ENCODE measurements at places on chromosomes 6 and 20.

- peak; percentile 34 for DNase-seq
Observed at GRCh38 chr20:58389324-58389967, 417 bp downstream of the VAPB start.

DNA sequence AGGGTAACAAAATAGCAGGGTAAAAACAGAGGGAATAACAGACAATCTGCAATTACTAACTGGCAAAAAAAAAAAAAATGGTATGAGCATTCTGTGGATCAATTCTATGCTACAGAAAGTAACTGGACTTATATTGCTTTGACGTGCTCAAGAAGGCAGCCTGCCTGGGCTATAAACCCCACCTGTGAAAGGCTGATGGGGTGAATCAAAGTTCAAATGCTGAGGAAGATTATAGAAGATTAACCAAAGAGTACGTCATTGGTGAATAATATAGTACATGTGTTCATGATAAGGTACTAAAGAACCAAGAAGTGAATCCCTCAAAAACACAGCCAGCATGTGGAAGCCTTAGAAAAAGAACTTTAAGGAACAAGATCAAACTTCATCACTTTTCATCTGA lies 441.9 kb upstream of the PTCHD4 start:
- DNase-seq = no peak

DNA sequence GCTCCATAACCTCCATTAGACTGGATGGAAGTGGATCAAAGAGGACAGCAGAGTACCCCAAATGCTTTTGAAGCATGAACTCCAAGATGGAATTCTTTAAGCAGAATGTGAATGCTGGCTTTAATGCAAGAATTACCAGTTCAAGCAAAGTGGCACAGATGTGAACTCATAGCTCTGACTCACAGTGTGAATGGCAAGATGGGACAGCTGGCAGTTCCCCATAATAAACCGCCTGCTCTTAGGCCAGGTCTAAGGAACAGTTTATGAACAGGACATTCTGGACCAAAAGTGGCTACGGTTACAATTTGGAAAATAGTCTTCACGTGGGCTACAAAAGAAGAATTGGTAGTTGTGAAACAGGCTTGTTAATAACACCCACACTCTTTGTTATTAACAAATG lies 76.5 kb downstream of the SPTLC3 start:
- DNase-seq = no peak

DNA sequence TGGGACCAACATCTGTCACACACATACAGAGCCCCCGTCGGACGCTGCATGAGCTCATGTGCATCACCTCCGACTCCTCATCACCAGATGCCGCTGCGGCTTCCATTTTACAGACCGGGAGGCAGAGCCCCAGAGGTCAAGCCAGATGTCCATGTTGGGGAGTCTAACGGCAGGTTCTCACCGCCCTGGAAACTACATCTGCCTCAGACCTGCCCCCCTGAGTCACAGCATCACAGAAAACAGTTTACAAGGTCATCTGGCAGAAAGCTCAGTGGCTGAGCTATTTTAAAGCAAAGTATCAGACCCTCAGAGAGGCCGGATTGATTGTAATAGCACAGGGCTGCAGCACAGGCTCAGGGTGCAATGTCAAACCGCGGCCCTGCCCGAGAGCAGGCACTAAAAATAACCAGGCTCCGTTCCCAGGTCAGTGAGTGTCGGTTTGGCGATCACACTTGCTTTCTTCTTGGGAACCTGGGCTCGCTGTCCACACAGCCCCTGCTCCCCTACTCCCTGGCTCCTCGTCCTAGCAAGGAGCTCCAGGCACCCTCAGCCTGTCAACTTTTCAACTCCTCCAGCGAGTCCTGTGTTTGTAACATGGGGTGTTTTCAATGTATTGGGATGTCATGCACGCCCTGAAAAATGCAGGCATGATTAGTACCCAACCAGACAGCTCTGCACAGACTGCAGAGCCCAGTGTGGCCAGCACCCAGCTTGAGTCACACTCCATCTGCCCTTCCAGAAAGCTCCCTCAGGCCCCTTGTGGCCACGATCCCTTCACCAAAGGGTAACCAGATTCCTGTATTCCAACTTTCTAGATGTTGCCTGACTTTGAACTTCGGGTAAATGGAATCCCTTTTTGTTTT lies 264.5 kb downstream of the CDH4 start:
- no peak for DNase-seq

GRCh38 chr20:51800060-51800871 lies 2.1 kb downstream of the SALL4 start:
- peak; percentile 32 for DNase-seq
